ENCODE measurements at places on chromosomes 2 and 18.

- DNase-seq, result no peak
Observed at GRCh38 chr2:102848366-102848839, 86.6 kb downstream of the TMEM182 start.

GRCh38 chr2:60070736-60071489, 482.5 kb downstream of the BCL11A start:
- DNase-seq, result no peak

DNA sequence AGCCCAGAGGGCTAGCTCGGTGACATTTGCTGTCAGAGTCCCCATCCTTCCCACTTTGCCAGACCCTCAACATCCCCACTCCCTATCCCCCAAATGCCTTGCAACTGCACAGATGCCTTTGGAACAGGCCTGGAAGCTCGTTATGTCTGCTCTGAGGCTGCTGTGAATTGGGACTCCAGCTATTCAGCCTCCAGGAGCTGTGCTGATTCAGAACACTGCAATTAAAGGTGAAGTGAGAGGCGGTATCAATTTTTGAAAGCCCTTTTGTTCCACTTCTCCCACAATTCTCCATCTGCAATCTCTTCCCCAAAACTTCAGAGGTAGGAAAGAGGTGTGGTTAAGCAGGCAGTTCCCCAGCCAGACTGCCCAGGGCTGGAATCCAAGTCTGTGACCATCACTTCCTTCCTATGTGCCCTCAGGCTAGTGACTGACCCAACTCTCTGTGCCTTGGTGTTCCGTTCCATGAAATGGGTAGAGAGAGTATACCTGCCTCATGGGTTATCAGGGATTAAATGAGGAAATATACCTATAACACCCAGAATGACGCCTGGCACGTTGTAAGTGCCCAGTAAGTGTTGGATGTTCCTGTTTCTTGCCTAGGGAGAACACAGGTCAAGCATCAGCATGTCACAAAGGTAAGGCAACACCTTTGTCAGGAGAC, 17.5 kb downstream of the NOSTRIN start:
- no peak for DNase-seq

DNA sequence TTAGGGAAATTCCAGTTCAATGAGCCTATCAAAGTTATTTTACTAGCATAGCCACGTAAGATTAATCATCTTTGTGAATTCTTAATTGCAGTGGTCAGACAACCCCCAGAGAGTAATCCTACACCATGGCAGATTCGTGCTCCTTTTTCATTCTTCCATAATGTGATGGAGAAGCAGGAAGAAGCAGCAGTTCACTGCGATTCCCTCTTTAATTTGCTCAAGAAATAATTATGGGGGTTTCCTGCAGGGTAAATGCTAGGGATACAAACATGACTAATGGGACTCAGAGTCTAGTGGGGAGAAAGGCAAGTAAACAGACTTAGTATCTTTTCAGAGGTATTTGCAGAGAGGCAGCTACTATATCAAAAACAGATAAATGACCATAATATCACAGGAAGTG, 175.8 kb upstream of the HNRNPA3 start:
- DNase-seq, result no peak

DNA sequence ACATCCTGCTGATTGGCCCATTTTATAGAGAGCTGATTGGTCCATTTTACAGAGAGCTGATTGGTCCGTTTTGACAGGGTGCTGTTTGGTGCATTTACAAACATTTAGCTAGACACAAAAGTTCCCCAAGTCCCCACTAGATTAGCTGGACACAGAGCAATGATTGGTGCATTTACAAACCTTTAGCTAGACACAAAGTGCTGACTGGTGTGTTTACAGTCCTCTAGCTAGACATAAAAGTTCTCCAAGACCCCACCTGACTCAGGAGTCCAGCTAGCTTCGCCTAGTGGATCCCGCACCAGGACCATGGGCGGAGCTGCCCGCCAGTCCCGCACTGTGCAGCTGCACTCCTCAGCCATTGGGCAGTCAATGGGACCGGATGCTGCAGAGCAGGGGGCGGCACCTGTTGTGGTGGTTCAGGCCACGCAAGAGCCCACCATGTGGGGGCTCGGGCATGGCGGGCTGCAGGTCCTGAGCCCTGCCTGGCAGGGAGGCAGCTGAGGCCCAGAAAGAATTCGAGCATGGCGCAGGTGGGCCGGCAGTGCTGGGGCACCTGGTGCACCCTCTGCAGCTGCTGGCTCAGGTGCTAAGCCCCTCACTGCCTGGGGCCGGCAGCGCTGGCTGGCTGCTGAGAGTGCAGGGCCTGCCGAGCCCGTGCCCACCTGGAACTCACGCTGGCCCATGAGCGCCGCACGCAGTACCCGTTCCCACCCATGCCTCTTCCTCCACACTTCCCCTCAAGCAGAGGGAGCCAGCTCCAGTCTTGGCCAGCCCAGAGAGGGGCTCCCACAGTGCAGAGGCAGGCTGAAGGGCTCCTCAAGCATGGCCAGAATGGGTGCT, 713.2 kb upstream of the GYPC start:
- DNase-seq, result no peak

DNA sequence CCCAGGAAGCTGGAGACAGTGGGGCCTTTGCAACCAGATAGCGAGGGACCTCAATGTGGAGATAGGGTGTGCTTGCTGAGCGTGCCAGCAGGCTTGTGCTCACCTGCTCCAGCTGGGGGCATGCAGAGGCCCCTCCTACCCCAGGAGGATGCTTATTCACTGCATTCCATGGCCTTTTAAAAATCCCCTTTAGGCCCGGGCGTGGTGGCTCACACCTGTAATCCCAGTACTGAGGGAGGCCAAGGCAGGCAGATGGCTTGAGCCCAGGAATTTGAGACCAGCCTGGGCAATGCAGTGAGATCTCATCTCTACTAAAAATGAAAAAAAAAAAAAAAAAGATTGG, 54.5 kb downstream of the ODC1 start:
- no peak for DNase-seq

DNA sequence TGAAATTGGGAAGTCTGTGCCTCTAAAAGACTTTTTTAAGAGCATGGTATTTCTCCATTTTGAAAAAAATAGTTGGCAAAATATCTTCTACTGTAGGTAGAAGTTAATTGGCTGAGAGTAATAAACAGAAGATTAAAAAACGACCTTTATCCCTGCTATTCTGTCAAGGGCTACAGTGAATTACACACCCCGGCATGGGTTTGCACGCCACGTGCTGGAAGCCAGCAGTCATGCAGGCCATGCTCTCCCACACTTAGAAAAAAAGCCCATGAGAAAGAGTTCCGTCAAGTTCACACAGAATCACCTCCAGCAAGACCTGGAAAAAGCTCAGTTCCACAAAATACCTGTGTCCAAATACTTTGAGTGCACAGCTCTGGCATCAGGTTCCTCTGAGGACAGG, 26.8 kb downstream of the FAM110C start:
- DNase-seq, result no peak

- no peak for DNase-seq
Observed at GRCh38 chr2:127400533-127400896, 12.7 kb upstream of the MAP3K2 start.

GRCh38 chr2:234825616-234826015, 126.2 kb upstream of the SH3BP4 start:
- no peak for DNase-seq

GRCh38 chr2:211331736-211332135, 775.3 kb downstream of the CPS1 start:
- no peak for DNase-seq

DNA sequence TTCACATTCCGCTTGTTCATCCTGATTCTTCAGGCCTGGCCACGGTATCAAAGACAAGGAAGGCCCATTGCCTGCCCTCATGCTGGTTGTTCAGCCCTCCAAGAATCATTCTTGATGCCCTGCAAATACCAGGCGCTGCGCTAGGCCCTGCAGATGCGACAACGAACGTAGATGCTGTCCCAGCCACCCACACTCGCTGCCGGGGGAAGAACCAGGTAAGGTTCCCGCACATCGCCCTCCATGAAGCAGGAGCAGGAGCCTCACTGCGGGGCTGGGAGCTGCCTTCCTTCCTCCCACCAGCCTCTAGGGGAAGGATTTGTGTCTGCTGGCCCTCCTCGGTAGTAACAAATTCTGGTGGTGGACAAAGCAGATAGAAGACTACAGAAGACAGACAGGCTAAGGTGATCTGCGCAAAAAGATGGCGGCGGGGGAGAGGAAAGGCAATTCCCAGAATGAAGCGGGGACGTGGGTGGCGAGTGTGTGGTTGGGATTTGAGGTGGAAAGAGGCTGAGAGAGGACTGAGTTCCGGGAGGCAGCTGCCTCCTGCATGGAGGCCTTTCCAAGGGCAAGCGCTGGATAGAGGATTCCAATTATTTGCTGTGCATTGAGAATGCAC, 19.8 kb upstream of the GPR55 start:
- no peak for DNase-seq

- DNase-seq, result no peak
Observed at GRCh38 chr2:98804736-98805135, 73.8 kb upstream of the MGAT4A start.

DNA sequence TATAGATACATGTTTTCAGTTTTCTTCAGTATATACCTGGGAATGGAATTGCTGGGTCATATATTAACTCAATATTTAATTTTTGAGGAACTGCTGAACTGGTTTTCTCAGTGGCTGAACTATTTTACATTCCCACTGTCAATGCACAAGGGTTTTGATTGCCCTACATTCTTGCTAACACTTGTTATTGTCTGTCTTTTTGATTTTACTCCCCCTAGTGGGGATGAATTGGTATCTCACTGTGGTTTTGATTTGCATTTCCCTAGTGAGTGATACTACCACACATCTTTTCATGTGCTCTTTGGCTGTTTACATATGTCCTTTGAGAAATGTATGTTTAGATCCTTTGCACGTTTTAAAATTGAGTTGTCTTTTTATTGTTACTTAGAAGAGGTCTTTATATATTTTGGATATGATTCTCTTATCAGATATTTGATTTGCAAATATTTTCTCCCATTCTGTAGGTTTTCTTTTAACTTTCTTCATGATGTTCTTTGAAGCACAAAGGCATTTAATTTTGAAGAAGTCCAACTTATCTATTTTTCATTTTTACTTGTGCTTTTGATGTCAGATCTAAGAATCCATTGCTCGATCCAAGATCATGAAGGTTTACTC, 36.2 kb downstream of the ASB1 start:
- DNase-seq, result no peak

GRCh38 chr2:128249555-128249954, 69.1 kb downstream of the HS6ST1 start:
- DNase-seq, result no peak

DNA sequence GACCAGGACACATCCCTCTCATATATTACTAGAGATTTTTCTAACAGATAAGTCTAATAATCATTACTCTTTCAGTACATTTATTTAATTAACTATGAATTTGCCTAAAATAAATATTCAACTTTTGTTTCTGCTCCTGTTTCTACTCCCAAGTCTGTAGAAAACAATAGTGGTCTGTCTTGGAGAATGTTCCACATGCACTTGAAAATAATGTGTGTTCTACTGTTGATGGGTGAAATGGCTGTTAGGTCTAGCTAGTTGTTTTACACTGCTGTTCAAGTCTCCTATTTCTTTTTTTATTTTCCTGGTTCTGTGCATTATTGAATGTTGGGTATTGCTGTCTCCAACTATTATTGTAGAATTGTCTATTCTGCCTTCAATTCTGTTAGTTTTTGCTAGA, 47.2 kb downstream of the SPOPL start:
- no peak for DNase-seq

DNA sequence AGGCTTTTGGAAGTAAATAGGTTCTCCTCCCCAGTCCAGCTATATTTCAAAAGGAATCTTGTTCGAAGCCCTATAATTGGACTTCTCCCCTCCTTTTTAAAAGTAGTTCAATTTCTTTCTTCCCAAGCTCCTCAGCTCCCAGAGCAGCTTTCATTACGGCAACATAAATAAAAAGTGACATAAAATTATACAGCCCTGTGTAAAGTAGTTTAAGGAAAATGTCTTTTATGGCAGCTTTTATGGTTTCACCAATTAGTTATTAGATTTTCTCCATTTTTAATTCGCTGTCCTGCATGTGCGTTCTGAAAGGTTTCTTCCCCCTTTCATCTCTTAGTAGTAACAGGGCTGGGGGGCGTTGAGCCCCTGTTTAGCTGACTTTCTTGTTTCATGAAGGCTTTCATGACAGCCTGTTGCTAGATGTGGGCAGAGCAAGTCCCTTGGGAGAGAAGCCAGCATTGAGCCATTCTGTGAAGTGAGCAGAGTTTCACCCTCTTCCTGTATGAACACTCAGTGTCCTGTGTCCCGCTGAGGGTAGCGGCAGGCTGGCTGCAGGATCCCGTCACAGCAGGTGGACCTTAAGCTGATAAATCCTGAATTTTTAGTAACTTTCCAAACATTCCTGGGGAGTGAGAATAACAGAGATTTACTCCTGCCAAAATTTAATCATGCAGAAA, 229.7 kb upstream of the SPRED2 start:
- no peak for DNase-seq

GRCh38 chr2:54254180-54254579, 1.8 kb downstream of the TSPYL6 start:
- no peak for DNase-seq

- DNase-seq, result no peak
Observed at GRCh38 chr2:219175928-219176817, 552 bp downstream of the CNPPD1 start.

GRCh38 chr18:9924371-9924943, 10.6 kb downstream of the VAPA start:
- DNase-seq, result no peak

DNA sequence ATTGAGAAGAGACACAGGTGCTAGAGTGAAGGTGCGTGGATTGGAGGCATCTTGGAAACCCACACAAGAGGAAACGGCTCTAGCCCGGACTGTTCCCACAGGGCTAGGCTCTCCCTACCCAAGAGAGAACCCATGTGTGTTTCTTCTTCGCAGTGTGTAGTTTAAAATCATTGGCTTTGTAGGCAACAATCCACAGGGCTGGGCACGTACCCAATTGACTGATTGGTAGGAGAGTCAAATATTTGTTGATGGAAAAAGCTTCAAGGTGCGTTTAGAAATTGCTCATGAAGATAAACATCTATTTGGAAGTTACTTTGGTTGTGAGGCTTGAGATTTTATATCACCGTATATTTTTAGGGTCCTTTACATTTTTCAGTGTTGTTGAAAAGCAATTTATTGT, 13.2 kb upstream of the YWHAQ start:
- DNase-seq, result no peak

DNA sequence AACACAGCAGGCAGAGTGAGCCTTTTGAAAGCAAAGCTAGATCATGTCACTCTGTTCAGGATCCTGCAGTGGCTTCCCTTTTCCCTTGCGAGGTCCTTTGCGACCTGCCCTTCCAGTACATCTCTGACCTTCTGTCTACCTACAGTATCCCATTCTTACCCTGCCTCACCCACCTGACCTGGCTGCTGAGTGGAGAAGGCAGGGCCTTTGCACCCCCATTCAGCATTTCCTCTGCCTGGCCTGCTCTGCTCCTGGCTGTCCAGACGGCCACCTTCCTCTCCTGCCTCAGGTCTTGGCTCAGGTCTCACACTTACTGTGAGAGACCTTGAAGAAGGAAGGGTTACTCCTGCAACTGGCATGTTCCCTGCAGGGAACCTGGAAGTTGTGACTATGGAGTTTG, 77.4 kb downstream of the MAPRE2 start:
- DNase-seq, result no peak

All from stimulated activated CD4-positive, alpha-beta T cell treated with anti-CD3 and anti-CD28 coated beads, Interleukin-1b, Interleukin-23, amount 100 ng/mL, for 1 hour (primary cell).